ENCODE measurements at places on chromosomes 11 and 22.

DNA sequence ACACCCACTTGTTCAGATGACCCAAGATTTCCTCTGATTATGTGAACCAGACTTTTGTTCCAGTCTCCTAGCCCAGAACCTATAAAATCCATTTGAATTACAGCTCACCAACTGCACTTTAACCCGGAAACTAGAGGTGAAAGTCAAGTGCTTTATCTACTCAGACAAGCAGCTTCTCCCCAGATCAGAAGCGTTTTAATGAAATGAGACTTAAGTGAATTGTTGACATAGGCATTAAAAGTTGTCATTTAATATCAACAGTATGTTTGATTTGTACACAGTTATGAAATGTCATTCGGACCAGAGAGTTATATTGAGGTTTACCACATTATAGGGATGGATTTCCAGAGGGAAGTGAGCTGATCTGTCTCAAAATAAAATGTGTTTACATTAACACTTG, 52.0 kb downstream of the CADM1 start:
- no peak for DNase-seq

DNA sequence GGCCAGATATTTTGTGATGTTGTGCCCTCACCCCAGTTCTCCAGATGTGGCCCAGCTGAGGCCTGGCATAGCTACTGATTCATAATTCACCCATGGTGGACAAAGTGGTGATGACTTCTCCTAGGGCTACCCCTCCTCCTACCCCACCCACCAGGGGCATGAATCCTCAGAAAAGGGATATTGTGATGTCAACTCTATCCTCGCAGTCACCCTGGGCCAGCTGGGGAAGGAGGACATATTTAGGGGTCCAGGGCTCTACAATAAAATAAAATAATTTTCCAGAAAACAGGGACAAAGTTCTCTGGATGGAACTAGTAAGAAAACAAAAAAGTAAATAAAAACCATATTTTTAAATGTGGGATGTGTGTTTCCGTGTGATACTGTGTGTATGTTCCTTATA, at the start of gene UBQLNL:
TSS of gene UBQLNL (minus strand) at position 101 of the 400 bp plus-strand sequence. CDS start 258 bp downstream, outside the sequence.
- no peak for DNase-seq

DNA sequence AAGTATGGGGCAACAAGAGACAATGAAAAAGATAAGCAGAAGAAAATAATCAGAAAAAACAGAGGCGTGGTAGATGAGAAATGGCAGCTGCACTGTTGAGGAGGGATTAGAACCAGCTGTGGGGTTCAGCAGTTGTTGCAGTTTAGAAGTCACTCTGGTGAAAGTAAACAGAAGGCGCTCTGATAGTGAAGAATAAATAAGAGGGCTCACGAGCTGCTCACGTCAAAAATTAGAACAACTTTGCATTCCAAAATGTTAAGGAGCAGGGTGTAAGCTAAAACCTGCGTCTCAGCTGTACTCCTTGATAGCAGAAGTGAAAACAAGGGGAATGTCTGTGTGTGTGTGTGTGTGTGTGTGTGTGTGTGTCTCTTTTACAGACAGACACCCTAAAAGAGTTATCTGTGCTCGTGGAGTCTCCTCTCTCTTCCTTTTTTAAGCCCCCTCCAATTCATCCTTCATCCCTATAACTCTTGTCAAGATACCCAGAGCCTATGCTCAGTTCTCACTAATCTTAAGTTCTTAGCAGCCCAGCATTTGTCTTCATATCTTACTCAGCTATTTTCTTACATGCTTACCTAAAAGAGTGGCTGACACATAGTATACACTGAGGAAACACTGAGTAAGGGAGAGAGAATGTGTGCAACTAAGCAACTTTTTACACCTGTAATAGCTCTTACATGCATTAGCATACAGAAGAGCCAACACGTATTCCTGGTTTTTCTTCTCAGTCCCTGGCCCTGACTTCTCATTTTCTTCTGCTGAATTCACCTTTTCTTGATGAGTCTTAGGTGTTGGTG, 8.9 kb downstream of the TTC17 start:
- peak; percentile 7 for DNase-seq

DNA sequence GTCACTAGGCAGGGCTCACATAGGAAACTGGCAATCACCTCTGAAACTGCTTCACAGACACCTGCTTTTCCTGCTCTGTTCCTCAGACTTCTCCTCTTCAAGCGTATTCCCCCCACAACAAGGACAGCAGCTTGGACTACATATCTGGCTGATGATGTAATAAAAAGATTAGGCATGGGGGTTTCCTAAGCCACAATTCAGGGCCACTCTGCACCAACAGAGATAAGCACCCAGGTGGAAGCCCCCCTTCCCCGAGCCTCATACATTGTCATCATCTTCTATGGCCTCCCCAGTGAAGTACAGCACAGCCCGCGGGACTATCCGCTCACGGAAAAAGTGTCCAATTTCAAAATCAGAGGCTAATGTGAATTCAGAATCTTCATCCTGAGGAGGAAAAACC, 25.0 kb upstream of the PHLDA2 start:
- DNase-seq: no peak

DNA sequence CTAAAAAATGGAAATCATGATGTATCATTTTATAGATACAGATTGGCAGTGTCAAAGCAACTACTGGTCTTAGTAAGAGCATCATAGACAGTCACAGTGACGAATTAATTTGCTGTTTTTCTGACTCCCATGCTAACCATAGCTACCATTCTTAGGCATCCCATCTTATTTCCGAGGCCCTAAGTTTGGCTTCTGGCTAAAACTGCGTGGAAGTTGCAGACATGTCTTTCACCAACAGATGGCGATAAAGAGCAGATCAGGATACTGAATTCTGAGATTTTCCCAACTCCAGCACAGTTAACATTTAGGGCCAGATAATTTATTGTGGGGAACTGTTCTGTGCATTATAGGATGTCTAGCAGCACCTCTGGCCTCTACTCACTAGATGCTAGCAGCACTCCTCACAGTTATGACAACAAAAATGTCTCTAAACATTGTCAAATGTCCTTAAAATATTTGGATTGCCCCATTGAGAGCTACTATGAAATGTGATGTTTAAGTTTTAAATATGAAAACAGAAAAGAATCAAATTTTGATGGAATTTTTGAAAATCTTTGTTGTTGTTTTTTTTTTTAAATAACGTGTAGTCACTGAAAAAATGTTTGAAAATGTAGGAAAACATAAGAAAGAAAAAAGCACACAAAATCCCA, 16.3 kb downstream of the OR2AG2 start:
- DNase-seq: peak; percentile 57

GRCh38 chr11:47631473-47631872, 10.9 kb downstream of the MTCH2 start:
- DNase-seq: no peak

- no peak for DNase-seq
These were observed 1044.7 kb downstream of the BRD1 start for GRCh38 chr22:48782811-48783511.

- no peak for DNase-seq
These were observed 17.5 kb upstream of the DDX10 start for GRCh38 chr11:108647387-108647700.

DNA sequence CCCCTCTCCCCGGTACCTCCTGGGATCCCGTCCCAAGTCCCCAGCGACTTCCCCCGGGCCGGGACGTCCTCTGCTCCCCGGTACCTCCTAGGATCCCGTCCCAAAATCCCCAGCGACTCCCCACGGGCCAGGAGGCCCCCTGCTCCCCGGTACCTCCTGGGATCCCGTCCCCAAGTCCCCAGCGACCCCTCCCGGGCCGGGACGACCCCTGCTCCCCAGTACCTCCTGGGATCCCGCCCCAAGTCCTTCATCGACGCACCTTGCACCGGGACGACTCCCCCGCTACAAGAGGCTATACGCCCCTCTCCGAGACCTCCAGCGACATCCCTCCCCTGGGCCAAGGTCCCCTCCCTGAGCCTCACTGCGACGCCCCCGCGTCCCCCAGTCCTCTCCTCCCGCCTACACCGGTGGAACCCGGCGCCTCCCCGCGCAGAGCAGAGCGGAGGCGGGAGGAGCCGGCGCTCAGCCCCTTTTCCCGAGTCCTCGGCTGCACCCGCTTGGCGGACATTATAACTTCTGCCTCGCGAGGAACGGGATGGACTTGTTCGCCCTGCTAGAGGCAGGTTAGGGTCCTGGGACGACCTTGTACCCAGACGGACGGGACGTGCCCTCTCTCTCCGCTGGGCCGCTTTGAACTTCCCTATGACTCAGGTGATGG, 912 bp downstream of the KREMEN1 start:
- peak; percentile 20 for DNase-seq

DNA sequence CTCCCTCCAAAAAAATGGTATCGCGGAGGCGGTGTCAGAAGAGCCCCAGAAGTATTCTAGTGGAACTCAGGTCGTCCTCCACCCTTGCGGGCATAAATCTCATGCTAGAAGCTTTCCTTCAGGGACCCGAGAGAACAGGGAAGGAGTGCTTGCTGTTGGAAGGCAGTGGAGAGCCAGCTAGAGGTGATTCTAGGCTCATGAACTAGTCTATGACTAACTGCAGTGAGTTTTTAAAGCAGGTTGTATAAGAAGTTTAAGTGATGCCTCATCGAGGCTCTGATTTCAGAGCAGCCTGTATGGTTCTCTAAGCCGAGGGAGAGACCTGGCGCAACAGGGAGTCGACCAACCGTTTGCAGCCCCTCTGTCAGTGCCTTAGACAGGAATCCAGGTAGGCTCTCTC, 85.7 kb downstream of the TBC1D22A start:
- no peak for DNase-seq

DNA sequence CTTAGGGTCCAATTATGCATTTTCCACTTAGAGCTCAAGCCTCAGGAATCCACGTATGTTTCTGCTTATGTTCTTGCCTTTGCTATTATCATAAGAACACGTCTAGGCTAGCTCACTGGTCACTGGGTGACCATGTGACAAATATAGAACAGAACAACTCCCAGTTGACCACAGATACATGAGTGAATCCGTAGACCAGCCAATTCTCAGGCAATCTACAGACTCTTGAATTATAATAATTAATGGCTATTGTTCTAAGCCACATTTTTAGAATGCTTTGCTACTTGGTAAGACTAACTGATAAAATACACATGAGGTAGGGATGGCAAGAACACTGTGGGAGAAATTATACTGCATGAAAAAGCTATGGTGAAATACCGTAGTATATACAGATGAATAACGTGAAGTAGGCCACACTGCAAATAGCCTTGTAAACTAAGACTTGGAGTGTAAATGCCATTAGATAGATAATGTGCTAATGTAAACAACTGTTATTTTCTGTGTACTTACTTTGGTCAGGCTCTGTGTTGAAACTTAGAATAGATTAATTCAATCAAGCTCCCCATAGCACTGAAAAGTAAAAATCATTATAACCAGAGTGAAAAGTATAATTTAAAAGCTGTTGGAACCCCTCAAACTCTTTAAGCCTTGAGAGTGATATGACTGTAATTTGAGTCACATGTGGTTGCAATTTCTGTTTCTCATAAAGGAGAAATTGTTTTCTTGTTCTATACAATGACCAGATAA, 366.2 kb upstream of the CCDC179 start:
- no peak for DNase-seq

- no peak for DNase-seq
These were observed 12.4 kb downstream of the PLEKHA7 start for GRCh38 chr11:17001806-17002205.

DNA sequence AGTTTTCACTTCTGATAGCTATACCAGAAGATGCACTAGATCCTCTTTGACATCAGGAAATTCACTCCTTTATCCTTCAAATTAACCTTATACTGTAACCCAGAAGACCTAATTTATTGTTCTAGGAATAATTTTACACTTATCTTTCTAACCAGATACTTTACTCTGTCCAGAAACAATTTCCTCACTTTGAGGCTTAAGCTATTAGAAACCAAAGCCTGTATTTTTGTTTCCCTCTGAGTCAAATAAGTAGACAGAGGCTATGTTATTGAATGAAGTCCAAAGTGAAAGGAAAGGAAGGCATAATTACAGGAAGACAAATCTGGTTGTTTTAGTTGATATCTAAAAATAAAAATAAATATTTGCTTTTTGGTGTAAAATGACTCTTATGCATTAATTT, 2.2 kb downstream of the OR51V1 start:
- no peak for DNase-seq

GRCh38 chr11:46383974-46384701, 2.7 kb downstream of the MDK start:
- no peak for DNase-seq

DNA sequence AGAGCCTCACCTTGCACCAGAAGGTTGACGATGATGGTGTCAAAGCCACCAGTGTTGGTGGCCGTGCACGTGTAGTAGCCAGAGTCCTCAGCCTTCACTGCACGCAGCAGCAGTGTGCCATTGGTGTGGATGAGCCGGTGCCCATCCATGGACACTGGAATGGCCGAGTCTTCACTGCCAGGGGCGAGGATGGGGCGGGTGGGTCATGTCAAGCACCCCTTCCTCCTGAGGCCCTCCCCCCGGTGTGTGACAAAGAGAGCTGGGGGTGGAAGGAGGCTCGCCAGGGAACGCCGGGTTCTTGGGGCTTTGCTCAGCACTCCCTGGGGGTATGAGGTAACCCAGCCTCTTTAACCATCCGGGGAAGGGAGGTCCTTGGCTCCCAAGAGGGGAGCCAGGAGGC, 111.6 kb downstream of the CEP164 start:
- DNase-seq: no peak

DNA sequence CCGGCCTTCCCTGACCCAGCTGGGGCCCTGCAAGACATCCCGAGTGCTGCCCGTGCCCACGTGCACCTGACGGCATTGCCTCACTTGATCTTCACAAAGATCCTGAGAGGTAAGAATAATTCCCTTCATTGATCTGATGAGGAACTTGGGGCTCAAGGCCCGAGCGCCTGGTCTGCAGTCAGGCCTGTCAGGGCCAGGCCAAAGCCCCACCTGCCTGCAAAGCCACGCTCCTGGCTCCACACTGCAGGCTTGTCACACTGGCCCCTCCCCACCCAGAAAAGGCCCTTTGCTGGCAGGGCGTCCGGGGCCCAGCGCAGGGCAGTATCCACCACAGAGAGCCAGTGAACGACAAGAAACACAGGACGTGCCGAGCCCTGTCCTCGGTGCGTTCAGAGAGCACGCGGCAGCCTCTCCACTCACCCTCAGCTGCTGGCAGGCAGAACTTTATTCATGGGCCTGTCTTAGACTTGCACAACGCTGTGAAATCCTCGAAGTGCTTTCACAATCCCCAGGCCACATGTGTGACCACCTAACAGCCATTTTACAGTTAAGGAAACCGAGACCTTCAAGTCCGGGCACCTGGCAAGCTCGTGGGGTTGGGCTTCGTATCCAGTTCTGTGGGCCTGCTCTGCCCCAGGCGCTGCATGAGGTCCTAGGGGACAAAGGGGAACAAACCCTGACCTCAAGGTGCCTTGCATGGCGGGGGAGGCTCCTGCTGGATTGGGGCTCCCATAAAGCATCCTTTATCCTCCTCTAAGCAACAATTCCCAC, 14.8 kb downstream of the KIAA0930 start:
- peak; percentile 91 for DNase-seq
